ENCODE measurements at places on chromosomes 3 and 15.

DNA sequence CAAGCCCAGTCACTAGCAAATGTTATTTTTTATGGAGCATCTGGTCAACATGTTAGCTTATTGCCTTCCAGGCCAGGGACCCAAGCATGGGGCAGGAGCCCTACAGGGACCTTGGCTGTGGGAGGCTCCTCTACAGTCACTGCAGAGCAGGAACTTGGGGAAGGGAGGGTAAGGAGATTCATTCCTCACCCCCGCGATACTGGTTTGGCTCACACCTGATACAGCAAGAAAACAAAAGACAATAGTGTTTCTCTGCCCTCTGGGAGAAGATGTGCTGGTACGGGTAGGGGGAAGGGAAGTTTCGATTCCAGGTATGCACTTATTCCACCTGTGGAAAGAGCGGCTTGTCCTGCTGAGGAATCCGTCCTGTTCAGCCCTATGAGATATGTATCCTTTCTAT lies 77.6 kb downstream of the SLC12A8 start:
- DNase-seq, result no peak

DNA sequence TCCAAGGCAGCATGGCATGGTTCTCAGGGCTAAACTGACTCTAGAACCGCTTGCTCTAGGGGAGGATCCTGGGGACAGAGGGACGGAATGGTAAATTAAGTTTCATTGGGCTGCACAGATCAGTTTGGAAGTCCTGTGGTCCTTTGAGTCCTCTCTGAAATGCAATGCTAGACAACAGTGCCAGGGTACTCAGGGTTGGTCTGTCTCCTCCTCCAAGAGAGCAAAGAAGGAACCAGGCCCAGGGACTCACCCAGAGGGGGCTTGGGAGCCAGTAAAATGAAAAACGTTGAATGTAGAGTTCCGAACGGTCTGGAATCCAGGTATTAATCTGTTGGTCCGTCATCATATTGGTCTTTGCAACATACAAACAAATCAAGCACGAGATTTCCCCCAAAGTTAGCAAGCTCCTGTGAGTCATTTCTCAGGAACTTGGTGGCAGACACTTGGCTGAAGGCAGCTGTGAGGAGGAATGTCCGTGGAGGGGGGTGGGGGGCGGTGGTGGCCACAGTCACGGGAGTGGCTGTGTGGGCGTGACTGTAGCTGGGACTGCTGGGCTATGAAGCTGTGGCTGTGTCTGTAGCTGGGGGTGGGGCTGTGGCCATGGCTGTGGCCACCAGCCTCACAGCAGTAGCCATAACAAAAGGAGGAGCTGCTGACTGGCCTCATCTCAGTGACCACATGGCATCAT lies 361.0 kb downstream of the SHQ1 start:
- DNase-seq, result no peak

DNA sequence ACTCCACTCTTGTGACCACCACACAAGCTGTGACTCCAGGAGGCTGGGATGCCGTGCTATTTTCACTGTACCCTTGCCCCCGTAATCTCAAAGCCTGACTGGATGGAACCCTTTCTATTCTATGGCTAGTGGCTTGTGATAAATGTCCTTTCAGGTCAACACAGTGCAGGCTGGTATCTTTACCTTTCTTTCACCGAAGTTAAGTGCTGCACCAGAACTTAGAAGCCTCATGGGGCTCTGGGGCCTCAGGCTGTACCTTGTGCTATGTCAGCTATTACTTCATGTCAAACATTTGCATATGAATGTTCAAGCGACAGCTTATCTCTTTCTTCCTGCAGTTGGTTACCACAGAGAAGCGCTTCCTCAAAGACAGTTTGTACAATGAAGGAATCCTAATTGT lies 66.8 kb downstream of the RPL39L start:
- DNase-seq, result no peak

DNA sequence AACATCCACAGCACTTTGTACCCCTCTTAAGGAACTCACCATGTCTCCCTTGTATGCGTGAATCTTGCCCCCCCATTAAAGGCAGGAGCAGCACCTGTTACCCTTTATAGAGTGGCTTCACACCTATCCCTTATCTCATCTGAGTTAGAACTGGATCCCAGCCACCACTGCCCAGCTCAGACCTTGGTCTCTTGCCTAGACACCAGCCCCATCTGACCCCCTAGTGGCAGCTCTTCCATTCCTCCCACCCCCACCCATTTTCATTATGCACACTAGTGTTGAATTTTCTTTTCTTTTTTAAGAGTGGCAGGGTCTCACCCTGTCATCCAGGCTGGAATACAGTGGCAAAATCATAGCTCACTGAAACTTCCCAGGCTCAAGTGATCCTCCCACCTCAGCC lies 3.2 kb upstream of the ZFYVE19 start:
- no peak for DNase-seq

DNA sequence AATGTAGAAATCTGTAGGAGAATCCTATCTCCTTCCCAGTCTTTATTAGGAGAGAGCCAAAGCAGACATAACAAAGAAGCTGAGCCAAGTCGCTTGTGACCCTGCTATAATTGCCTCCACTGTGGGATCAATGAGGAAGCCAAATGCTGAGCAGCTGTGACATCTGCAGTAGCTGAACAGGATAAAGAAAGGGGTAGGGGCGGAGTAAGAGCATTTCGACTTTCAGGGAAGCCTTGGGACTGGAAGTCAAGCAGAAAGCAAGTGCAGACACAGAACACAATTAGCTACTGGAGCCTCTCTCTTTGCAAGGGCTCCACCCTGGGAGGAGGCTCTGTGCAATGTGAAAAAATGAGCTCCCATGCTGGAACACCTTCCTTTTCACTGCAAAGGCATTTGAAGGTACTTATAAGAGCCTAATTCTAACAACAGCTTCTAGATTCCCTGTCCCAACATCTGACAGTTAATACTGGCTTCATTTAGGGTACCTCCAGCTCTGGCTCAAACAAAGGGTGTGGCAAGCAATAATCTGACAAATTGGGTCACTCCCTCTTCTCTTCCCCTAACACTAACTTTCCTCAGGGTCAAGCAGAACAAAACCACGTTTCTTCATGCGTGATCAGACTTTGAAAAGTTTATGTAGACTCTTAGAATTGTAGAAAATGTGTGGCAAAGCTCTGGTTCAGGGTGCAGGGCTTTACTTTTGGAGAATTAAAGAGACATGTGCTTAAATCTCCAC lies 166.4 kb downstream of the CADPS start:
- no peak for DNase-seq

- no peak for DNase-seq
Measured at GRCh38 chr3:150411976-150412375, 3.9 kb downstream of the TSC22D2 start.

DNA sequence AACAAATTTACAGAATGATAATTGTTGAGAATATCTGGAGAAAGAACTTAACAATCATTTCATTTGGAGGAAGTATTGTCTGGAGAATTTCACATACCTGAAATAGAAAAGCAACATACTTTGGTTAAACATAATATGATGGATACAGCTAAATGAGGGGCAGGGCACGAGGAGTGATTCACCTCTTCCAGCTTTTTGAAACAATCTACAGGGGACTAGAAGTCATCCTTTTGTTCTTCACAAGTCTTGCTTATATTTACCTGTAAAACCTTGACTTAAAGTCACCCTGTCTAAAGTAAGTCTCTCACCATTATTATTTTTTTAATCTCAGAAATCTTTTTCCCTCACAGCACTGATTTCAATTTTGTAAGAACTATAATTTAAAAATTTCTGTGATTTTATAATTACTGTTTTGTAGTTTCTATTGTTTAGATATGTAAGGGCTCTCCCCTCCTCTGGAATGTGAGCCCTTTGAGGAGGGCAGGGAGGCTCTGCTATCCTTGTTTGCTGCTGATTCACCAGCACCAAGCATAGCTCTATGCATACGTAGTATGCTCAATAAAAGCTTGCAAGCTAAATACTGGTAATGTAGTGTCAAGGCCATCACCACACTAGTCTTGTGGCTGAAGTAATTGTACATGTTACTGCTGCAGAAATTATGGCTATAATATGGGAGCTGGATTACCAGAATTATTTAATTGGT lies 193.9 kb upstream of the THRB start:
- no peak for DNase-seq

- no peak for DNase-seq
Measured at GRCh38 chr3:169659820-169660674, 3.5 kb downstream of the MECOM start.

- no peak for DNase-seq
Measured at GRCh38 chr3:135878501-135878900, 87.0 kb upstream of the PPP2R3A start.

- DNase-seq, result no peak
Measured at GRCh38 chr3:150433347-150433746, 25.2 kb downstream of the TSC22D2 start.
